ENCODE measurements at places on chromosomes 7 and 10. TPM values are rescaled to one million over a fixed set of nuclear protein-coding genes. Genes with fewer than 3 reads are reported as not detected.

FOXK1 gene
- 55.1 TPM for total RNA-seq

GRCh38 chr10:13383399-13383761 is 35.3 kb upstream of the SEPHS1 start:
- DNase-seq = no peak

DNA sequence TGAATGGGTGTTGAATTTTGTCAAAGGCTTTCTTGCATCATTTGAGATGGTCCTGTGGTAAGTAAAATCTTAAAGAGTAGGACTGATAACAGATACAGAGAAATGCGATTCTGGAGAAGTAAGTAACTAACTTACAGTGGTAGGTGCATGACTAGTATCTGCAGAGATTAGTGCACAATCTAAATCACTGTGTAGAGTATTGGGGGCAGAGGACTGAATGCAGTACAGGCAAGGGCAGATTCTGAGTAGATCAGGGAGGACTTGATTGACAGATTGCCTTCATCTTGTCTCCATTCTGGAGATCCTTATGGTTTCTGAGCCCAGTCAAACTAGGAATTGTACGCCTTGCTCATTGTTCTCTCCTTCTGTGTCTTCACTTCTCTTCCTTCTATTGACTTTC is 736.0 kb downstream of the AUTS2 start:
- no peak for DNase-seq

GRCh38 chr10:10209167-10209566 is 808.5 kb upstream of the CELF2 start:
- no peak for DNase-seq

SPDYE1 gene
- not detected for total RNA-seq

DNA sequence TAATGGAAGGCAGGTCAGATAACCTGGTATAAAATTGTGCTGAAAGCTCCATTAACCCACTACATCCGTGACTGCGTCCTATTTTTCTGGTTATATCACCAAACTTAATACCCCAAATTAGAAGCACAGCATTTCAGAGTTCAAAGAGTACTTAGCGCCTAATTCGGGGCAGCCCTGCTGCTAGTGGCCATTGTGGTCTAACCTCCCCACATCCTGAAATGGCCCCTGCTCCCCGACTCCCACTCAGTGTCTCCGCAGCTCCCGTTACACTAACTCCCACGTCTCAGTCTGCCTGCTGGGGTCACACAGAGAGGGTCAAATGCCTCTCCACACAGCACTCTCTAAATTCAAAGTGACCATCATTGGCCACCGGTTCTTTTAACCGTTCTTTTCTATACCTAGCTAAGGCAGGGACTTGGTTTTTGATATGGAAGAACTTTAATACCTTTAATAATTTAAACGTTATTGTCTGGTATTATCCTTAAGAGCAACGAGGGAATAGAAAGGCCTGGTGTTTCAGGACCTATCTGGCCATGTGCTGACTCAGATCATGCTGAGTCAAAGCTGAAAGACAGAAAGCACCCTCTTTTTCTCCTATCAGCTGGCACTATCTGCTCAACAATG is 117.1 kb downstream of the KMT2E start:
- DNase-seq = no peak

HSPA12A gene
- 0.72 TPM for total RNA-seq

GRCh38 chr10:108852211-108852610 is 1071.1 kb downstream of the XPNPEP1 start:
- no peak for DNase-seq

GRCh38 chr7:17298840-17299482 is 509 bp downstream of the AHR start:
- DNase-seq = peak; percentile 69

CALHM2 gene
- total RNA-seq = 26.1 TPM

FAM200A gene
- total RNA-seq = 3.1 TPM

- no peak for DNase-seq
Observed at GRCh38 chr10:44259090-44259874, 125.6 kb downstream of the CXCL12 start.

DNA sequence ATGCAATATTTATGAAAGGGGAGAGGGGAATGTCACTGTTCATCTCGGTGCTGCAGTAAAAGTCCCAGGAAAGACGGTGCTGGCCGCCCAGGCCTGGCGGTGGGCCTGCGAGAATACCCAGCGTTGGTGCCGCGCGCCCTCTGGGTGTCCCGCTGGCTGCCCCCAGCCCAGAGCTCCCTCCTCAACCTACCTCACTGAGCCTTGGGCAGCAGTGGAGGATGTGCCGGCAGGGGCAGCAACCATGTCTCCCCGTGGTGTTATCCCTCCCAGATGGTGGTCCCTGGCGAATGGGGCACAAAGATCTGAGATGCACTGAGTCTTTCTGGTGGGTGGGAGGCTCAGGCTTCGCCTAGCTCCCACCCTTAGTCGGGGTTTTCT is 9.5 kb upstream of the TLX1 start:
- no peak for DNase-seq

FGFBP3 gene
- 1.5 TPM for total RNA-seq

- DNase-seq = no peak
Observed at GRCh38 chr7:157652954-157653826, 316.4 kb downstream of the DNAJB6 start.

DNA sequence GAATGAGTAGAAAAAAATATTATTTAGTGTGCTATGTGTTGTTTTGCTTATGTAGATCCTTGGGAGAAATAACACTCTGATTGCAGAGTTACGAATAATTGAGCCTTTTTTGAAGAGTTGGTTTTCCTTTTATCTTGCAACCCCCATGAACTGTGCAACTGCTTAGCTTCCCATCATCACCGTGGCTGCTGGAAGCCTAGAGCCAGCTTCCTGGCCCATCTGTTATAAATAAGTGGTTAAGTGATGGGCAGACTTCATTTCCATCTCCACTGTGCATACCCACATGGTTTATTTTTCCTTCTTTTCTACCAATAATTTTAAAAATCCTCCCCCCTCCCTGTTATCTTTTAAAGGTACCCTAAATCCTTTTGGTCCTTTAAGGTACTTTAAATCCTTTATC is 554.9 kb upstream of the GALNT17 start:
- DNase-seq = no peak

DNA sequence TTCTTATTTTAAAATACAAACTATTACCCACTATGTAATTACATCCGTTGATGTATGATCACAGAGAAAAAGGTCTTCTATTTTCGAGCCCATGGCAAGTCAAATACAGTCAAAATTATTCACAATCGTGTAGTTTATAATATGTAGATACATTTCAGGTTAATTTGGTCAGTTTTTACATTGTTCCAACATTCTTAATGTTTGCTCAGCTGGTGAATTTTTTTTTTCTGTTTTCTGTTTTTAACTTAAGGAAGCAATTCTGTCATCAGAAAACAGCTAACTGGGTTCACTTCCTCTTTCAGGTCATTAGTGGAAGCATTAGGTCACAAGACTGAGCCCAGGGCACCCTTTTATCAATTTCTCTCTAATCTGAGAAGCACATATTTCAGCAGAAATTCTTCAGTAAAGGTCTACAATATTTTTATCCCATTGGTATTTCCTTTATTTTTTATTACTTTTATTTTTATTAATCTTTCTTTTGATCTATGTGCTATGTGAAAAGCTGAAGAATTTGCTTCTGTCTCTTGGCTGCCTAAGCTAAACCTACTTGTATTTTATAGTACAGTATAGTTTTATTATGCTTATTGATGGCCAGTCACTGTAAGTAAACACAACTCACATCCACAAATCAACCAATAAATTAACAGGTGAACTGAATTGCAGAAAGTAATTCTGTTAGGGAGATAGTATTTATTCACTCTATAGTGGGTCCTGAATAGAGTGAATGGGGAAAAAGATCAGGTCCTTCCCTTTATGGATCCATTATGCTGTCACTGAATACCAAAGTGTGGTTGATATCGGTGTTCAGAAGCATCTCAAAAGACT is 84.6 kb downstream of the ICA1 start:
- peak; percentile 77 for DNase-seq

GRCh38 chr10:71431239-71432100 is 34.8 kb downstream of the CDH23 start:
- no peak for DNase-seq

GRCh38 chr7:84705706-84706105 is 481.1 kb downstream of the SEMA3D start:
- DNase-seq = no peak

DNA sequence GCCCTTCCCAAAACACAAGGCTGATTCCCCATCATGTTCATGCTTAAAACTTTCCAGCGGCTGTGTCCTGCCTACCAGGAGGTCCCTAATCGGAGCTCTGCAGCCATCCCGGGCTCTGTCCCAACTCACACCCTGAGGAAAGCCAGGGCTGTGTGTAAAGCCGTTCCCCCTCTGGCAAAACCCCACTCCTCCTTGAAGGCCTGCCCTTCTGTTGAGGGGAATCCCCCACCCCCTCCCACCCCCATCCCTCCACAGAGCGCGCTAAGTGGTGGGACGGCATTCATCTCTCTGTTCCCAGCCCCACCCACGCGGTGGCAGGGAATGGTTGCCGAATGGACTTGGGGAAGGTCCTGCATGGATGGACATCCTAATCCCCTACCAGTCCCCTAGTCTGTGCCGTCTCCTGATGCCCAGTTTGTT is 667 bp upstream of the TMEM120A start:
- no peak for DNase-seq

Data from CD4-positive, CD25-positive, alpha-beta regulatory T cell (primary cell).